ENCODE measurements at places on chromosomes 6 and 20. TPM values are rescaled to one million over a fixed set of nuclear protein-coding genes. Genes with fewer than 3 reads are reported as not detected.

GRCh38 chr20:8678098-8678776 is 390.6 kb upstream of the PLCB4 start:
- no peaks in the 10 kb centered on the region for H3K4me1 ChIP-seq
- no peaks in the 10 kb centered on the region for H3K36me3 ChIP-seq
- no peaks in the 10 kb centered on the region for H3K27me3 ChIP-seq
- no peak overlapping the region for H3K4me3 ChIP-seq

DNA sequence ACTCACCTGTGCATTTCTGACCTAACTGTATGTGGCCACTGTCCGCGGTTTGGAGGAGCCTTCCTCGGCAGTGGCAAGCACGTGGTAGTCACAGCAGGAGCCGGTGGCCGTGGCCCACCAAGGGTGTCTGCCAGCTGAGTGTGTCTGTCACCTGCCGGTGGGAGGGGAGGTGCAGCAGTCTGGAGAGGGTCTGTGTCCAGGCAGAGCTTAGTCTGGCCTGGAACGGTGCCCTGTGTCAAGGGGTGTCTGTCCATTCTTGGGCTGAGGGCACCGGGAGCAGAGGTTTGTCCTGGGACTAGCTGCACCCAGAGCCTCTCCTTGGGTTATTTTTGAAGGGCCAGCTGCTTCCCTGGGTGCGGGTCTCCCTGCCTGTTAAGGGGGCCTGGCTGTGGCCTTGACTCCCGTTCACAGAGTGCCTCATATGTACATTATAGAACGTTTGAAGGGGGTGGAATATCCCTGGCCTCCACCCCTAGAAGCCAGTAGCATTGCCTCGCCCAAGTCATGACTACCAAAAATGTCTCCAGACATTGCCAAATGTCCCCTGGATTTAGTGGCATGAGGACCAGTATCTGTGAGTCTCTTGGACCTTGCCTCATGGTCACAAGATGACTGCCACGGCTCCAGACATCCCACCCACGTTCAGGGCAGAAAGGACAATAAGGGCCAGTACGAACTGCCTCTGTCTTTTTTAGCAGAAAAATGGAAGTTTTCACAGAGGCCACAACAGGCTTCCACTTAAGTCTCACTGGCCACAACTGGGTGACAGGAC is 5.2 kb downstream of the RBM38 start:
- peaks cover 83% of the 10 kb centered on the region for H3K4me1 ChIP-seq
- H3K4me3 ChIP-seq = peak overlapping the region; percentile 81
- peaks cover 27% of the 10 kb centered on the region for H3K36me3 ChIP-seq
- no peaks in the 10 kb centered on the region for H3K27me3 ChIP-seq
- H3K27ac ChIP-seq = peak overlapping the region; percentile 64

DNA sequence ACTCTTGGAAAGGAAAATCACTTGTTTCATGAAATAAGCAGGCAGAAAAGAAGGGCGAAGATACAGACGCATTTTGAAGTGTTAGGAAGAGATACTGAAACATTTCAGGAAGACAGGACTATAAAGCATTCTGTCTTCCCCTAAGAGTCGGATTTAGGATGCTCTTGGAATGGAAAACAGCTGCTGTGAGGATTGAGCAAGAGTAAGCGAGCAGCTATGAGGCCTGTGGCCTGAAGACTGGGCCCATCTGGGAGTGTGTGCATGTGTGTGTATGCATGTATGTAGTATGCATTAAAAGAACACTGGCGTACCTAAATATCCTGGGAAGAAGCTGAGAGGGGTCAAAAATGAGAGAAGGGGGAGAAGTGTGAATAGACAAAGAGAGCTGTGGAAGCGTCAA is 83.6 kb downstream of the SIM1 start:
- DNase-seq = no peak
- H3K27ac ChIP-seq = no peak overlapping the region
- H3K4me1 ChIP-seq = no peaks in the 10 kb centered on the region
- H3K36me3 ChIP-seq = no peaks in the 10 kb centered on the region

DNA sequence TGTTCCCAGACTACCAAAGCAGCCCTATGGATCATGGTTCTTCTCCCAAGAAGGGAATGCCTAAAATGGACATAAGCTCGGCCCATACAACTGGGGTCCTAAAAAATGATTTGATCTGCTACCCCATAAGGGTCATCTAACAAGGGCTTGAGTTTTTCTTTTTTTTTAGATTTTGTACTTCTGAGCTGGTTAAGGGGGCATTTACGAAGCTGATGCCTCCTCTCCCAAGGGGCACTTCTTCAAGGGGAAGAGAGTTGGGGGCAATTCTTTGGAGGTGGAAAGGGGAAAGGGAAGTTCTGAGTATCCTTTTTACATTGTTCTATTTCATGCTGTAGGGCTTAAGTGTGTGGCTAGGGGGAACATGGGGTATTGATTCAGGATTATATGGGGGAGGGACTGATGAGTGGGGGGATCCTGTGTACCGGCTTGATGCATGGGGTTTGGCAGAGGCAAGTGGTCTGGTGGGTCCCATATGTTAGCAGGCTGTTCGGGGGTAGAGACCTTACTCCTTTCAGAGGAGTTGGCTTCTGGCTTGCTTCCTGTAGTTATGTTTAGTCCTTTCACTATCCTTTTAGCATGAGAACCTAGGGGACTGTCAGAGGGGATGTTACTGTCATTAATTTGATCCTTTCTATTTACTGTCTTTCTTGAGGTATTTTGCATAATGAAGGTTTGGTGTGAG is 8.1 kb upstream of the ZNFX1 start:
- H3K4me3 ChIP-seq = peak overlapping the region; percentile 27
- peaks cover 70% of the 10 kb centered on the region for H3K4me1 ChIP-seq
- DNase-seq = no peak
- no peaks in the 10 kb centered on the region for H3K27me3 ChIP-seq

SNRPB2 gene
- 71.6 TPM for total RNA-seq
